ENCODE measurements at places on chromosomes 3 and 15.

DNA sequence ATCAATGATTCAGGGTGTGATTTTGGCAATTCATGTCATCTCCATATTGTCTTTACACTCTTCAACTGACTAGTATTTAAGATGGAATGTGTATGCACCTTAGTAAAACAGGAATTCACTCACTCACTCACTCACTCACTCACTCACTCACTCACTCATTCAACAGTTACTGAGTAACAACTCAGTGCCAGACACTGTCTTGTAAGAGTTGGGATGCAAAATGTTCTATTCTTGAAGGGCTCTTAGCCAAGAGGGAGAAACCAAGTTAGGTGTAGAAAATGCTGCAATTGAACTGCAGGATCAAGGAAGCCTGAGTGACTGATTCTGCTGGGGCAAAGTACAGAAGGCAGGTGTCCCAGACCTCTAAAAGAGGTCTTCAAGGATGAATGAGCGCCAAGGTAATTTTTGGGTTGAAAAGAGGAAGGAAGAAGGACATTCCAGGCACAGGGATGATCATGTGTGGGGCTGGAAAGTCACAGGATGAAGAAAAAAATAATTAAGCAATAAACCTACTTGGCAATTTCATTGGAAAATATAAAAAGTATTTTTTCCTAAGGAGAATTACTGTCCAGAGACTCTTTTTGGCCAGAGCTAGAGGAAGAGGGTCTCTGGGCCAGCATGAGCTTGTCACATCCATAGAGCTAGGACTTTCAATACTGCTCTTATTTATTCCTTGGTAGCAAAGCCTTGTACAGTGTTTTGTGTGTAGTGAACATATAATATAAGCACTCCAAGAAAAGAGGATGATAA lies 58.9 kb upstream of the ETV5 start:
- no peak for DNase-seq

DNA sequence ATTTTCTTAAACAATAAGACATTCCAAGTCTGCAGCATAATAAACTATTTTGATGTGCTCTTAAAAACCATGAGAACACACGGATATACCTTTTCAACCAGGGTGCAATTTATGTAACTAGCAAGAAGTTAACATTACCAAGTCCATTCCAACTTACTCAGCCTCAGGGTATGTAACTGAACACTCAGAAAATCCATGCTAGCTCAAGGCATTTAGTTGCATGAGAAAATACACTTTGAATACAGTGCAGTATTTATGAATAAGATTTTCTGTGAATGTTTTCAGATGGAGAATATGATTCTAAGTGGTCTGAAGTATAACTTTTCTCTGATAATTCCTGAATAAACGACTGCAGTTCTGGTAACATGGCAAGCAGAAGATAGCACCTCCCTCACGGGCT lies 124.3 kb downstream of the SNRK start:
- DNase-seq: no peak

DNA sequence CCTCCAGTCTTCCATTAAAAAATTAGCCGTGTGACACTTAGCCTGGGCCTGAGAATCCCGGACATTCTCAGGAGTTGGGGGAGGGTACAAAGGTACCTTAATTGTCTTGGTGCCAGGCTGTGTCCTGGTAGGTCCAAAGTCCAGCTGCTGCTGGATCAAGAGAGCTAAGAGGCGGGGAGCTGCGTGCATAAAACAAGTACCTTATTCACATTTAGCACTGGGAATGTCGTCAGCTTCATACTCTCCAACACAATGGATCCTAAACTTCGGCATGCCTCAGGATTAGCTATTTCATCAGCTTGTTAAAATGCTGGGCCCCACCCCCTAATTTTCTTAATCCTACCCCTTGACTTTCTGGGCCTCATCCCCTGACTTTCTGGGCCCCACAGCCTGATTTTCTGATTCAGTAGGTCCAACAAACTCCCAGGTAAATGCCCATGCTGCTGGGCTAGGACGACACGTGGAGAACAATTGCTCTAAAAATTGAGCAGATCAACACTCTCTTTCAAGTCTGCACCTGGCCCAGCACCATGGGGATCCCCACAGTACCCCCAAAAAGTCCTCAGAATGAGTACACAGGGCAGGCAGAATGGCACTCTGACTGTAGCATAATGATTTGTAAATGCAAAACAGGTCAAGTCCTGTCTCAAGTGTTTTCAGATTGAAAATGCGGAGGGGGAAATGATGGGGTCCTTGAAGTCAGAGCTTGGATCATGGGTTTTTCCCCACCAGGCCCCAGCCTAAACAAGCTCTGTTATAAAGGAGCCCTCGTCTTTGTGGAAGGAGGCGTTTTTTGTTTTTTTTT lies 5.6 kb upstream of the AEN start:
- DNase-seq: no peak

DNA sequence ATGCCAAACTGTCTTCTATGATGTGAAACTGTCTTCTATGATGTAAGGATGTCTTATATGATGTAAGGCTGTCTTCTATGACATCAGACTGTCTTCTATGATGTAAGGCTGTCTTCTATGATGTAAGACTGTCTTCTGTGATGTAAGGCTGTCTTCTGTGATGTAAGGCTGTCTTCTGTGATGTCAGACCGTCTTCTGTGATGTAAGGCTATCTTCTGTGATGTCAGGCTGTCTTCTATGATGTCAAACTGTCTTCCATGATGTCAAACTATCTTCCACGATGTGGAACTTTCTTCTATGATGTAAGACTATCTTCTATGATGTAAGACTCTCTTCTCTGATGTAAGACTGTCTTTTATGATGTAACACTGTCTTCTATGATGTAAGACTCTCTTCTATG lies 27.9 kb downstream of the MGLL start:
- no peak for DNase-seq

- DNase-seq: no peak
Measured at GRCh38 chr3:165103616-165104015, 25.3 kb upstream of the SI start.

Measured in activated CD4-positive, alpha-beta T cell treated with anti-CD3 and anti-CD28 coated beads for 4 hours (primary cell).